Small intestine (tissue), 16 donors: ENCODE measurements at places on chromosomes 6 and 20.

- no peak for DNase-seq
These were observed 76.5 kb downstream of the ADTRP start for GRCh38 chr6:11702089-11702488.

- no peak for DNase-seq
These were observed 15.6 kb downstream of the SLC13A3 start for GRCh38 chr20:46635514-46636136.

GRCh38 chr6:22350109-22350508, 53.3 kb upstream of the PRL start:
- DNase-seq, result no peak

- DNase-seq, result no peak
These were observed 4.3 kb downstream of the KCNQ5 start for GRCh38 chr6:72626126-72626525.

- DNase-seq, result peak; percentile 62
These were observed 394 bp downstream of the MYB start for GRCh38 chr6:135181333-135182070.

DNA sequence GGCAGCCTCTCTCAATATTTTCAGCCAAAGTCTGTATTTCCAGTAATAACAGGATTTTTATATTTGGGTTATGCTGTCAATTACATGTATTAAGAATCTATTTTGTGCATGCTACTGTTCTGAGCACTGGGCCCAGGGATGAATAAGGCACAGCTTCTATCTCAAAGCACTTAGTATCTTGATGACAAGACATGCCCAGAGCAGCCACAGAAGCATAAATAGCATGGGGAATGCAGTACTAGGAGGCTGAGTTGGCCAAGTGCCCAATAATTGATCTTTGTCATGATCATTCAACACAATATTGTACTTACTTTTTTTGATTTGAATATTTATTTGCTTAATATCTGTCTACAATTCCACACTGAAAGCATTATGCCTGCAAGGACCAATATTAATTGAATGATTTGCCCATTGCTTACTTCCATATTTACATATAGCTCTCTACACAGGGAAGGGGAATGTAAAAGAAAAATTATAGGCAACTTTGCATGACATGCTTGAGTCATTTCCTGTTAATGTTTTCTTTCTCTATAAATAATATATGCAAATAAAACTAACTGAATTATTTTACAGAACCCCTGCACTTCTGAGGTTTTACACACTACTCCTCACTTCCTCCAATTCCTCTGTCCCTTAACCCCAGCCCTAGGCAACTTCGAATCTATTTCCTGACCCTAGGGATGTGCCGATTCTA, 298.9 kb upstream of the BMP2 start:
- no peak for DNase-seq

DNA sequence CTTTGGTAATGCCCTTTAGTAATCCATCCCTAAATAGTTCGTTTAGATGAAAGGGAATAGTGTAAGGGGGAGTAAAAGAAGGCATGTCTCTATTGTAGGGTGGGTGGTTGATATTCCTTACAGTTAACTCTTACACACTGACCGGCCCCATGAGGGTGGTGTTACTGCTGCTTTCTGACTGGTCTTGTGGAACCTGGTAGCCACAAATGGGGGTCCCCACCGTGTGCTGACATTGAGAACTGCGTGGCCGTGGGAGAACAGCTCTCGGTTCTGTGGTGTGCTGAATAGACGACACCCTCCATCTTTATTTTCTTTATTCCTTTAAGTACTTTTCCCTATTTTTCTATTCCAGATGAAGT, 19.3 kb downstream of the MRAP2 start:
- DNase-seq, result no peak

- peak; percentile 16 for DNase-seq
These were observed 8.4 kb upstream of the SGK2 start for GRCh38 chr20:43550456-43550855.

- DNase-seq, result no peak
These were observed 69.6 kb upstream of the ARMC2 start for GRCh38 chr6:108778421-108779186.

GRCh38 chr6:106063448-106063850, 22.7 kb upstream of the PRDM1 start:
- DNase-seq, result no peak

GRCh38 chr6:61809004-61809595, 476.9 kb downstream of the KHDRBS2 start:
- peak; percentile 61 for DNase-seq

DNA sequence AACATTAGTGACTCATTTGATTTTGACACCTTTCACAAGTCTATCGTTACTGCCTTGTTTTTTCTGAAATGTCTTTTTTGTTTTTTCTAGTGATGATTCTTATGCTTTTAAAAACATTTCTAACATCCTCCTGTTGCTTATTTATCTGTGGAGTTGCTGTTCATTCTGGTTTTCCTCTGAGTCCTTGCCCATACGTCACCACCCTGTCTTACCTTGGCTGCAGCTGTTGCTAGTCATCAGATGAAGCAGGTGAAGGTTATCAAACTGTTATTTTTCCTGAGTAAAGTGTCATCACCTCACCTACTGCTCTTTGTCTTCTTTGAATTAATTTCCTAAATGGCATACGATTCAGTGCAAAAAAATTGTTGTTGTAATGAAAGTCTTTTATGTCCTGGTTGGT, 376.6 kb downstream of the GRIK2 start:
- no peak for DNase-seq

GRCh38 chr6:152499931-152500330, 137.2 kb downstream of the SYNE1 start:
- DNase-seq, result no peak
